GDM1 (cell line): ENCODE measurements at places on chromosomes 2 and 18.

- no peak for DNase-seq
Measured at GRCh38 chr18:5197032-5197434, at the start of gene AKAIN1. TSS of gene AKAIN1 (minus strand) at chr18:5197257. CDS start at chr18:5197053, 204 bp downstream.

GRCh38 chr18:2853173-2853925, 6.5 kb downstream of the EMILIN2 start:
- DNase-seq = no peak

DNA sequence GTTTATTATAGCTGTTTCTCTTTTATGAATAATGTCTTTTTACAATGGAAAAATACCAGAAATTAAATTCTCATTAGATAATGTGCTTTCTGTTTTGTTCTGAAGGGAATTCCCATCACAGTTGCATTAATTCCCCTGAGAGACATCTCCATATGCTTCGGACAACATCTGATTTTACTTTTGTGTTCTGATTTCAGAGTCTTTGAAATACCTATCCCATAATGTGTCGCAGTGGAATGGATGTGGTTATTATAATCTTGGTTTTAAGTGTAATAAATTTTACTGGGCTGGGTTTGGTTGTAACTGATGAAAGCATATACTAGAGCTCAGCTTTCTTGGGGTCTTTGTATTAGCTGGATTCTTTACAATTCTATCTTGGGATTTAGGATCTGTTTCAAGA, 12.5 kb downstream of the SPTBN1 start:
- DNase-seq = no peak

- no peak for DNase-seq
Measured at GRCh38 chr2:24160761-24161160, 14.1 kb upstream of the FAM228A start.

DNA sequence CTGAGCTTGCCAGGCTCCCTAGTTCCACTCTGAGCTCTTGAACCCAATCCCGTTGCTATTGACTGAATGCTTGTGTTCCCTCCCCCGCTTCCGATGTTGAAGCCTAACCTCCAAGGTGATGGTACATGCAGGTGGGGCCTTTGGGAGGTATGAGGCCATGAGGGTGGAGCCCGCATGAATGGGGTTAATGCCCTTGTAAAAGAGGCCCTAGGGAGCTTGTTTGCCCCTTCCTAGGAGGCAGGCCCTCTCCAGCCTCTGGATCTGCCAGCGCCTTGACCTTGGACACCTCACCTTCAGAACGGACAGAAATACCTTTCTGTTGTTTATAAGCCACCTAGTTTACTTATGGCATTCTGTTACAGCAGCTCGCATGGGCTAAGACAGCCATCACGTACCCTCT, 71.6 kb downstream of the TFCP2L1 start:
- DNase-seq = no peak

DNA sequence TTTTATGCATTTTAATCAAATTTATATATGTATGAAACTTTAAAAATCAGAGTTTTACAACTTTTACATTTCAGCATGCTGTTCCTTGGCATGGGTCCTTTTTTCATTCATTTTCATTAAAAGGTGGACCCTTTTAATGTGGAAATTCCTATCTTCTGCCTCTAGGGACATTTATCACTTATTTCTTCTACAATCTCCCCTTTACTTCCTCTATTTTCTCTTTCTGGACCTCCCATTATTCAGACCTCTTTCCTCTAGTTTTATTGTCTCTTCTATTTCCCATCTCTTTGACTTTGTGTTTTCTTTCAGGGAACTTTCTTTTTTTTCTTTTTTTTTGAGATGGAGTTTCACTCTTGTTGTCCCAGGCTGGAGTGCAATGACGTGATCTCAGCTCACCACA, 5.7 kb downstream of the PROC start:
- no peak for DNase-seq

GRCh38 chr18:71808616-71809015, 735.5 kb downstream of the CBLN2 start:
- no peak for DNase-seq

DNA sequence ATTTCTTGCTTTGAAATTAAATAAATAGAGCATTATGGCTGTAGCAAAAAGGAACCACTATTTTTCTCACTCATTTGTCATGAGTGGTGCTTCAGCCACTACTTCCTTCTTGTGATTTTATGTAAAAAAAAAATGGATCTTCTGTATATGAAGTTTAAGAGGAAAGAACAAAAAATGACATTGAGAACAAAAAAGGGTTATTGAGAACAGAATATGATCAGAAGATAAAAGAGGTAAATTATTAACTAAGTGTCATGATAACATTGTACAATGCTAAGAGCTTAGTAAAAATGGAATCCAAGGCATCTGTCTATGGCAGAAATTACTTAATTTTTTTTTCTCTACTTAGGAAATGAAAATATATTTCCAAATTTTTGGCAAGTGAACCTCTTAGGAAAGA, 103.5 kb downstream of the PKP4 start:
- DNase-seq = no peak

GRCh38 chr18:13039806-13040205, 48.6 kb downstream of the CEP192 start:
- DNase-seq = no peak

- no peak for DNase-seq
Measured at GRCh38 chr2:31202833-31203232, 14.5 kb downstream of the CAPN14 start.

DNA sequence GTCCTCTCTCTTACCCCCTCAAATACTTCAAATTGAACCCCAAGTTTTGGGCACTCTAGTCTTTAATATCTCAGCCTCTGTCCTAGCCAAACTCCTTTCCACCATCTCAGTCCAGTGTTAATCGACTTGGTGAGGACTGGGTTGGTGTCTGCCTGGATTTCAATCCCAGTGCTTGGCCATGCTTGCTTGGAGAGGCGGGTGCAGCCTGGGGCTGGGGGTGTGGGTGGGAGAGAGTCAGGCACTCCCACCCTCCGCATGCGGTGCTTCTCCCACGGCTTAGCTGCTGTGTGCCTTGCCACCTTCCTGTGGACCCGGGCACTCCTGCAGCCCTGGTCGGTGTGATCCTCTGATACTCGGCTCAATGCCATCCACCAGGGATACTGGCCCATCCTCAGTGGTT, 220.8 kb upstream of the HDAC4 start:
- no peak for DNase-seq
